MV-4-11 (cell line): ENCODE measurements at places on chromosomes 16 and 17.

GRCh38 chr16:89289428-89290395 is 72.2 kb downstream of the ZNF778 start:
- DNase-seq = peak; percentile 41

DNA sequence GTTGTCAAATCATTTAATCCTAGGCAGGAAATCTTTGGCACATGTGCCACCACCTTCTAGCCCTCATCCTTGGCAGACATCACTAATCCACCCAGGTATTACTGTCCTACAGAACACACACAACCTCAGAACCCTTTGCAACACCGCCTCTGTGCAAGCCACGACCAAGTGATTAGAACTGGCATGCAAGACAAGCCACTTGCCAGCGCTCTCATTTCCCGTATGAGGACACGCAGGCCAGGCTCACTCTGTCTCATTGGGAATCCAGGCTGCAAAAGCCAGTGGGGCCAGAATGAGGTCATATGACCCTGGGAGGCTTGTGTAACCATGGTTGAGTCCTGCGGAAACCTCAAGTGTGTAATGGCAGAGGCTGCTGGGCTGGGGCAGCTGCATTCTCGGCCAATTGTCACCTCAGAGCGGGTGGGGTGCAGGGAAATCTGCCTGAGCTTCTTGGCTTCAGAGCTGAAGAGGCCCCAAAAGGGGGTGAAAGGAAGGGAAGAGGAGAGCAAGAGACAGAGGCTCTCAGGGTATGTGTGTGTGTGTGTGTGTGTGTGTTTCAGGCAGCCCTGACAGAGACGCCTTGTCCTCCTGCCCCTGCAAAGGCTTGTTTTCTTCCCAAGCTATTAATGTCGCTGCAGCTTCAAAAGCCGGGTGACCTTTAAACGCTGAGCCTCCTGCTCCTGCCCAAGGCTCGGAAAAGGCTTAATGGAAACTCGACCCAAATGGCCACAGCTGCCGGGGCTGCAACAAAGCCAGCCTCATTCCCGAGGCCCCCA is 43.2 kb upstream of the MRPS23 start:
- peak; percentile 100 for DNase-seq

DNA sequence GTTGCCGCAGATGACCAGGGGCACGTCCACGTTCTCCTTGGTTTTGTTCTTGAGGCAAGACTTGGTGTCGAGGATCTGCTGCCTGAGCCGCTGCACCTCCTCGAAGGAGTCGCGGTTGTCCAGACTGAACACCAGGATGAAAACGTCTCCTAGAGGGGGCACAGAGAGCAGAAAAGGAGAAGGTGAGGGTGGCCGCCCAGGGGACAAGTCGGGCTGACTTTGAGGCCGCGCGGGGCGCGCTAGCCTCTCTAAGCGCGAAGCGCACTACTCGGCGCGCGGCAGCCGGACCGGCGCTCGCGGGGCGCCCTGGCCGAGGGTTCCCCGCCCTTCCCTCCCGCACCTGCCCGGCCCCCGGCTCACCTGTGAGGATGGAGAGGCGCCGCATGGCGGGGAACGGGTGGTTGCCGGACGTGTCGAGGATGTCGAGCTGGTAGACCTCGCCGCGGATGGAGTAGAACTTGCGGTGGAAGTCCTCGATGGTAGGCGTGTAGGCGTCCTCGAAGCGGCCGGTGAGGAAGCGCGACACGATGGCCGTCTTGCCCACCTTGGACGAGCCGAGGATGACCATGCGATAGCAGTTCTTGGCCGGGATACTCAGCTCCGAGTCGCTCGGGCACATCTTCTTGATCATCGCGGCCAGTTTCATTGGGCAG is 533 bp downstream of the RASD1 start:
- no peak for DNase-seq

- DNase-seq = no peak
Observed at GRCh38 chr17:1997289-1997926, 27.7 kb downstream of the RTN4RL1 start.
